NCI-H1105 treated with DMSO at 0.1 percent for 48 hours (cell line): ENCODE measurements at places on chromosomes 6 and 20.

DNA sequence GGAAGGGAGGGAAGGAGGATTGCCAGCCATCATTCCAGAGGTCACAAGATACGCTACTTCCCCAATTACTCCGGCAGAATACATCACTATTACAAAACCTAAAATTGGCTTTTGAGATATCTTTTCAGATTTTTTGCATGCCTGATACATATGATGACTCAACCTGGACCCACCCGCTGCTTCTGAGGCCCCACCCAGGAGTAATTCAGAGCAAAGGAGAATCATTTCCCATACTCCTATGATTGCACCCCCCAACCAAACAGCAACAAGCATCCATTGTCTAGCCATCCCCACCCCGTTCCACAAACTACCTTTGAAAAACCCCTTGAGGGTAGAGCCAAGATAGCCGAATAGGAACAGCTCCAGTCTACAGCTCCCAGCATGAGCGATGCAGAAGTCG is 163.5 kb upstream of the GJE1 start:
- DNase-seq, result no peak

DNA sequence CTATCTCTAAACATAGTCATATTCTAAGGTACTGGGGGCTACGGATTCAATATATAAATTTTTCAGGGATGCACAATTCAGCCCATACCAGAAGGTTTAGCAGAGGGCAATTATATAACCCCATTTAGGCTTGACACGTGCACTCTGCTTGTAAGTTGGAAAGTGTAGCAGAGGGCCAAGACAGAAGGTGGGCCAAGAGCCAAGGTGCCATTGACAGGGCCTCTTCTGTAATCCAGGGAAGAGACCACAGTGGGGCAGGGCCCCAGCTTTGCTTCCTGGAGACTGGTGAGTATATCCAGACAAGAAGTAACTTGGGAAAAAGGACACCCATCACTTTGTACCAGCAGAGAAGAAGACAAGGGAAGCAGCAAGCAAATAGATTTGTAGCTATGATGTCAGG is 672.4 kb upstream of the MARCKS start:
- no peak for DNase-seq

GRCh38 chr6:17988422-17988944 is 1.0 kb upstream of the KIF13A start:
- no peak for DNase-seq

DNA sequence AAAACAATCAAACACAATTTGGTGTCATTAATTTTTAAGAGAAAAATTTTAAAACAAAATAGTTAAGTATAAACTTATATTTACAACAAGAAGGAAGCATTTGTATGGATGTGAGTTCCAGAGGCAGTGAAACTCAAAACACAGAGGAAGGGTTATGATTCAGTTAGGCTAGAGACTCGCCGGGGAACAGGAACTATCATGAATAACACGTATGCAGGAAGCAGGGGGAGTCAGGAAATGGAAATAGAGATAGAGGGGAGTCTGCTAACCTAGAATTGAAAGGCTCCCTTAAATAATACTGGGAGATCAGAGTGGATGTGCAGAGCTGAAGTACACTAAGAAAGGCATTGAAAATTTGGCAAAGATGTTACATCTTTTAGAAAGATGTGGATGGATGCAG is 14.2 kb upstream of the HLA-DRB1 start:
- no peak for DNase-seq

DNA sequence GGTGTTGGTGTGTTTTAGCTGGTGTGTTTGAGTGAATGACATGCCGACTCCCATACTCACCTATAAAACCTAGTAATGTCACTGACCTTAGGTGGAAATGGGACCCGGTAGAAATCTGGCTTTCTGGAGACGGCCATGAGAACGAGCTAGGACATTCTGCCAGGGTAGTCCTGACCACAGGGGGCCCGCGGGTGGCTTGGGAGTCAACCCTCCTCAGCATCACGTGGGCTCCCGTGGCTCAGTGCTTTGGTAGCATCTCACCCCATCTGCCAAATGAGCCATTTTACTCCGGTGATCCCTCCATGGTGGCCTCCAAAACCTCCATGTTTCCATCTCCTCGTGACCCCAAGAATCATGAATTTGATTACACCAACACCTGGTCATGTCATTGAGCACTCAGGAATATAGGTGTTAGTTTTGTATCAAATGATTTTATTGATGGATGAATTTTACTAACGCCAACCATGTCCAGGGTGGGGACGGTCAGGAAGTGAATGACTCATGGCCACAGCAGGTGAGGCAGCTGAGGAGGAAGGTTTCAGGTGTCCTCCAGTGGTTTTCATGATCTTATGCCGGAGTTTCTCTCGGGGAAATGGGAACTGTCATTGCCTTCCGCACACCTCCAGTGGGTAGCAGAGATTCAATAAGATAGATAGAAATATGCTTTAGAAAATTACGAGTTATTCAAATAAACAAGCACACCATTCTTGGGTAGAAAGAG is 195.0 kb downstream of the SYNDIG1 start:
- no peak for DNase-seq

GRCh38 chr20:1440024-1440423 is 26.6 kb downstream of the NSFL1C start:
- no peak for DNase-seq

GRCh38 chr20:62814060-62814708 is 2.7 kb upstream of the COL9A3 start:
- DNase-seq, result no peak

GRCh38 chr6:105153676-105154075 is 26.1 kb downstream of the POPDC3 start:
- DNase-seq, result no peak

DNA sequence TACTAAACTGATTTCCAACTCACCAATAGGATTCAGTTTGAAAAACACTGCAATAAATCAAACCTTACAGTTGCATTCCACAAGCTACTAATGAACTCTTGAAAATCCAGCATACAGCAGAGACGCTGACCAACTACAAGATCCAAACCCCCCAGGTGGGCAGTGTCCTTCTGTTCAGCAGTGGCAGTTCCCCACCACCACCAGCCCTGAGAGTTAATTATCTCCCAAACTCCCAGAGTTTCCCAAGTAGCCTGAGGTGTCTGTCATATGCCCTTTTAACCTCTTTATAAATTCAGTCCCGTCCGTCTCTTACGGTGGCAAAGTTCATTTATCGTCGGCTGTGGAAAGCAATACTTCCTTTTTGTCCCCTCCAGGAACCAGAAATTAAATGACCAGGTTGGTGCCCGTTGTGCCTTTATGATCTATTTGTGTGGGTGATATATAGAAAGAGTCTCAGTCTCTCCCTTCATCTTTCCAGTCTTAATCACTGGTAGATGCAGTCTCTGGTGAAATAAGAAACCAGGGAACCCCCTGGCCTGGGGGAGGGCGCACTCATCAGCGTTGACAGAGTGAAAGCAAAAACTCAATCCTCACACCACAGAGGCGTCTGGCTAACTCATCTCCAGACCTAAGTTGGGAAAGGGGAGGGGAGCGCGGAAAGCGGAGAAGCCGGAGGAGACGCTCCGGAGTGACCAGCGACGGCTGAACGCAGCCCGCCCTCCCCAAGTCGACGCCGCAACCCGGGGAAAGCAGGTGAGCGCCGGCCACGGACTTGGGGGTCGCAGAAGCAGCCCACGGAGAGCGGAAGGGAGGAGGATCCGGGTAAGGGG is 717 bp downstream of the MRPL14 start:
- DNase-seq, result no peak

DNA sequence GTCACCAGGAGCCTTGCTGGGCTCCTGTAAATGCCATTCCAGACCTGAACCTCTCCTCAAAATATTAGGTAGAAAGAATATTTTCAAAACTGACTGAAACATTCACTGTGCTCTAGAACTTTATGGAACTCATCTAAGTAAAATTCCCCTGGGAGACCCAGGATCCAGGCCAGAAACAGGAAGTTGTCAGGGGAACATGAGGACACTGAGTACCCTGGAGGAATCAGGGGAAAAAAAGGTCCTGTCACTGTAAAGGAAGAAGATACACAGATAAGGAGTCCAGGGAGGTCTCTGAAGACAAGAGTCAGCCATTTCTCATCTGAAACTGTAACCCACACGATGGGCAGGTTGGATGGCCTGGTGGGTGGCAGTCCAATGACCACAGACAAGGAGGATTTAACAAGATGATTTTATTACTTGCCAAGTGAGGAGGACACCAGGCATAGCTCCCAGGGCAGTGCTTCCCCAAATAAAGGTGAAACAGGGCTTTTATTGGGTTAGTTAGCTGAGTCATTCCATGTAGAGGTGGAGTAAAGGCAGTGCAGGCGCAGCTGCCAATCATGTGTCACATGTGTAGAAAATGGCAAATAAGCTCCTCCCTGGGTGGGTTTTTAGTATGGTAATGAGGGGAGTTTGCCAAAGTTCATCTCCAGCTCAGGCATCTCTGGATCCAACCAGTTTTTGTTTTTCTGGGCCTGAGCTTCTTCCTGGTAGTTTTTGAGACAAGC is 138.5 kb downstream of the RCAN2 start:
- no peak for DNase-seq

DNA sequence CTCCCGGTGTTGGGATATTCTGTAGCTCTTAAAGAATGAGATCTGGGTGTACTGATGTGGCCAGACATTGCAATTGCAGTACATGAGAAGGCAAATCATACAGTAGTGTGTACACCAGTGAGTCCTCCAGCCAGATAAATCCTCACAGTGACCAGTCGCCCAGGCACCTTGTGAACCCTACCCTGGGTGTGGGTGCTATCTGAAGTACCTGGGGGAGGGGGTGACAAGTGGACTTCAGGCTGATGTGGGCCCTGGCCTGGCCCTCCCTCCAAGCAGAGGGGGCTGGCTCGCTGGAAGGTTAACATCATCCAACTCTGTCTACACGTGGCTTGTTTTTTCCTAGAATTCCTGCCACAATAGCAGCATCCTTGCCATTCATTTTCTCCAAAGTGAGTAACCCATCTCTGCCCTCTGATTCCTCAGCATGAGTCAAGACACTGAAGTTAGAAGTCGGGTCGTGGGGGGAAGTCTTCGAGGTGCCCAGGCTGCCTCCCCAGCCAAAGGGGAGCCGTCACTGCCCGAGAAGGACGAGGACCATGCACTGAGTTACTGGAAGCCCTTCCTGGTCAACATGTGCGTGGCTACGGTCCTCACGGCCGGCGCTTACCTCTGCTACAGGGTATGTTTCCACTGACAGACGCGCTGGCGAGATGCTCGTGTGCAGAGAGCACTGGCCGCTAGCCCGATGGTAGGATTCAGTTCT is 70.8 kb downstream of the PTPN1 start:
- DNase-seq, result no peak

DNA sequence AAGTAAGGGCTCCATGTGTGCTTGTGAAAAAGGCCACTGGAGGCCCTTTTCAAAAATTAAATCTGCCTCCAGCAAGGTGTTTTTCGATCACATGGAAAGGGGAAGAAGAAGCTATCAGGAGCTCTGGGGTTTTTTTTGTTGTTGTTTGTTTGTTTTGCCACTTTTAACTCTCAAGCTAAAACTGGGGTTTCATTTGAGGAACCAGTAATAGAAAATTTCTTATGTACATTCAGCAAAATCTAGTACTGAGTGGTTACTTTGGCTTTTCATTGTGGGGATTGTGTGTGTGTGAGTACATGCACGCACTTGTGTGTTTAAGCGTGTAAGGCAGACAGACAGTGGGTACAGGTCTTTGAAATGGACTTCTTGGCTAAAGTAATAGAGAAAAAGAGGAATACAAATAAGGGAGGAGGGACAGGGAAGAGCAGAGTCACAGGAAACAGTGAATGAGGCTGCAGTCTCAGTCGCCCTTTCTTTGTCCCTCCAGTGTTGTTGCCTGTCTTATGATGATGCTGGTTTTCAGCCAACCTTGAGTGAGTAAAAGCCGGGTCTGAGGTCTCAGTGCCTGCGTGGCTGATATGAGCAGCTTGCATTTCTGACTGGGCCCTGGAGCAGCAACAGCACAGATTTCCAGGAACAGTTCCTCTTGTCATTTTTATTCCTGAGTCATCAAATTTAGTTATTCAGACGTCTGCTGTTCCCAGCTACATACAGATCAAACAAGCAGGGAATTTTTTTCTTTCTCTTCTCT is 26.2 kb downstream of the SLC16A10 start:
- no peak for DNase-seq

DNA sequence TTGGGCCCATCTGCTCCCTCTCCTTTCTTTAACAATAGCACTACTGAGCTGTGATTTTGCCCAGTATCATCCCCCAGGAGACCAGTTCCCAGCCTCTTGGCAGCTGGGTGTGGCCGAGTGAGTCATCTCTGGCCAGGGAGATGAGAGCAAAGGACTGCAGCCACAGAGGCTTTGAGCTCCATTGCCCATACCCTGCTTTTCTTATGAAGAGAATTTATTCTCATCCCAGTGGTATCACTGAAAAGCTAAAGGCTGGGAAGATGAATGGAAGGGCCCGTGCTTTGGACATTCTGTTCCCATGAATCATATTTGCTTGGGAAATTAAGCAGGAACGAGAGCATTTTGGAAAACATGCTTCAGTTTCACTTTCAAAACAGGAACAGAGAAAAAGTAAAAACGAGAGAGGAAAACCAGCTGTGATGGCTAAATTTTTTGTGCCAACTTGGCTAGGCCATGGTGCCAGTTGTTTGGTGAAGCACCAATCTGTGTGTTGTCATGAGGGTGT is 14.9 kb downstream of the CST3 start:
- no peak for DNase-seq

- DNase-seq, result no peak
Measured at GRCh38 chr20:53739799-53740785, 146.5 kb upstream of the ZNF217 start.

DNA sequence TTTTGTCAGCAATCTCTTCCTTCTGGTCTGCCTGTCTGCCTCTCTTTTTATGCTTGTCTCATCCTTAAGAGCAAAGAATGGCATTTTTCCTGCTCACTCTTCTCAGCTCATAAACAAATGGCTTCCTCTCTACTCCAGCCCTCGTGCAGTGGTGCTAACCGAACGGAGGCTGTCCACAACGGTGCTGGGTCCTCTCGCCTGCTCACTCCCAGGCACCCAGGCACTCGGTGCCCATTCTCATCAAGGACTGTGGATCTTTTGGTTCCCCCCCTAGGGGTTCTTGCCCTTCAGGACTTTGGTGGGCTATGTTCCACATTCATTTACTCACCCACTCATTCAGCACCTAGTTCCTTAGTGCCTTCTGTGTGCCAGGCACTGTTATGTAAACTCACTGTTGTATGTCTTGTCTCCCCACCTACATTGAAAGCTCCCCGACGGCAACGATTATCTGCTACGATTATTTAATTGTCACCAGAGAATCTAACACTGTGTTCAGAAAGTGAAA is 113.9 kb downstream of the FYN start:
- no peak for DNase-seq

- no peak for DNase-seq
Measured at GRCh38 chr20:37383229-37383989, 37.5 kb downstream of the SRC start.

GRCh38 chr6:105981002-105981887 is 104.9 kb upstream of the PRDM1 start:
- DNase-seq, result no peak

- DNase-seq, result peak; percentile 3
Measured at GRCh38 chr6:88662163-88662580, 301.2 kb downstream of the RNGTT start.

DNA sequence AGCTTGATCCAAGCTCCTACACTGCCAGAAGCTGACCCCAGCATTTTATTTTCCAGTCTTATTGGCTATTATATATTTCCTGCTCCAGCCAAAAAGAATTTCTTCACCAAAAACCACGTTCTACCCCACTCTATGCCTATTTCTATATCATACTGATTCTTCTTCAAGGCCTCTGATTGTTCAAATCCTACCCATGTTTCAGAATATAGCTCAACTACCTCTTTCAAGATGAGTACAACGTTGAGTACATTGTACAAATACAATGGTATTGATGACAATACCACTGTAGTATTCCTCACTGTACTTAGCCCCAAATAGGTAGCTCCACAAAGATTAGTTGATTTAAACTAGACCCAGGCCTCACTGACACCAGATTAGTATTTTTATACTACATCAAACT is 31.0 kb downstream of the ASCC3 start:
- no peak for DNase-seq

- DNase-seq, result peak; percentile 56
Measured at GRCh38 chr20:62838128-62838891, 21.5 kb downstream of the COL9A3 start.
